ENCODE measurements at places on chromosomes 4 and X.

- no peak for DNase-seq
These were observed 14.1 kb downstream of the NOP14 start for GRCh38 chr4:2948895-2949781.

GRCh38 chr4:163385466-163385865 is 41.8 kb downstream of the NPY5R start:
- DNase-seq, result no peak

DNA sequence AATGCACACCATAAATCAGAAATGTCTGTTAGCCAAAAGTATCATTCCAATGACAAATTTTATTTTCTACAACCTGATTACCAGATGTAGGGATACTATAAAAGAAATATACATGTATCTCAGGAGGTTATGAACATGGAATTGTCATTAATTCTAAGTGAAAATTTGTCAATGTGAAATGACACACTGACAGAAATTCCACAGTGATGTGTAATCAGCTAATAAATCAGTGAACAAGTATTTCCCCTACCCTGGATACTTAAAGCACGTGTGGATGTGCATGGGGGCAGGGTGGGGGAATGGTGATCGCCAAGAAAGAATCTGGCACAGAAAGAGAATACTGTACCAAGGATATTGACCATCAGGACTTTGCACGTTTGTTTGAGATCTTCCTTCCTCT is 123.6 kb downstream of the SH3RF1 start:
- no peak for DNase-seq

DNA sequence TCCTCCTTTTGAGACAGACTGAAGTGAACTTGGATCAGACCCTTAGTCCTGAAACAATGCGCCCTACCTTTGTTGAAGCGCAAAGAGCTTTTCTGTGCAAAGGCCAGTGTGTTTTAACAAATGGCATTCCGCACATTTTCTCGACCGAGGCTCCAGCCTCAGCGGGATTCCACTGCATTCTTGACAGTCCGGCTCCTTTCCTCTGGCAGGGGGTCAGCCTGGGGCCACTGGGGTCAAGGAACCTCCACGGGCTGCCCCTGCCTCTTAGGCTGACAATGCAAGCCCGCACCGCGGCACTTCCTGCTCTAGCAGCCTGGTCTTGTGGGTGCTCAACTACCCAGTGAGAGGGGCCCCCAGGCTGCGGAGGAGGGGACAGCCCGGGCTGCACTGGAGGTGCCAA is 47.2 kb upstream of the TFDP3 start:
- no peak for DNase-seq

DNA sequence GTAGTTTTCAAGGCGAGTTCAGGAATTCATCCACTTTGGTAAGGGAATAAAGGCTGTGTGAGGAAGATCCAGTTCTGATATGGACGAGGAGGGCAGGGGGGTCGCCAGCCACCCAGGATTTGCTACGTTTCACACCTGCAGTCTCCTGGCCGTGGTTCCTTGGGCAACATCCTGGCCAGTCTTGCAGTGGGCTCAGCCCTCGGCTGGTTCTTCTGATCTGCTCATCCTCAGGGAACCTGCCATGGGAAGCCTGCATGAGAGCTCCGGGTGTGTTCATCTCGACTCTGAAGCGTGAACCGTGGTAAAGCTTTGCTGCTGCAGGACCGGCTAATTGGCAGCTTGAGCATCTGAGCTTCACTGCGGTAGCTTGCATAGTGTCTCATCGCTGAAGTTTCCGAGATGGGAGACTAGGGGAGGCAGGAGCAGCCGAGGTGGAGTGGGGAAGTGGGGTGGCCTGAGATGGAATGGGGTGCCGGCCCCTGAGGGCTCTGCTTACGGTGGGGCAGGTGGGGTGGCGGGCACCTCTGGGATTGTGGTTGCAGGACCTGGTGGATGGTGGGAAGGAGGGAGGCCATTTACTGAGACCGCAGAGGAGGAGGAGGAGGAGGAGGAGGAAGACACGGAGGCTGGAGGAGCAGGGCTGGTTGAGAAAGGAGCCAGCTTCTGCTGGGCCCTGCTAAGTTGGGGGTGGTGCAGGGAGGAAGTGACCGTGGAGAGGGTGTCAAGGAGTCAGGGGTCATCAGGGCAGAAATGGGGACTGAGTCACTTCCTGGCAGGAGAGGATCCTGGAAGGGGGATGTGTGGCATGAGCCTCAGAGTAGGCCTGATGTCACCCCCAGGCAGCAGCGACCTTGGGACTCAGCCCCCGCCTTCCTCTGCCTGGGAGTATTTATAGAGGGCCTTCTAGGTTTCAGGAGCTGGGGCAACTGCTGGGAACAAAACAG is 213.1 kb upstream of the PSAPL1 start:
- DNase-seq, result no peak

DNA sequence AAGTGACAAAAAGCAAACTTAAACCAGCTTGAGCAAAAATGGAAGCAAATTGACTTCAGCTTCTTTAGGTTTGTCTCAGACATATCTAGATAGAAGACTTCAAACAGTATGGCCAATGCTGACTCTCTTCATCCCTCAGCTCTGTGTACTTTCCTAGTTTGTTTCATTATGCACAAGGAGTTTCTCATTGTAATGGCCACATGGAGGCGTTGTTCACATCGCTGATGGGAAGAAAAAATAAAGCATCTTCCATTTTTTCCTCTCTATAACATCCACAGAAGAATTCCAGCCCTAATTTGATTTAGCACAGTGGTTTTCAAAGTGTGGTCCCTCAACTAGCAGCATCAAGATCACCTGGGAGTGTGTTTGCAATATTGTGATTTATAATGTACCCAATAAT is 397.5 kb upstream of the PRKX start:
- no peak for DNase-seq

GRCh38 chrX:107470971-107471370 is 21.5 kb downstream of the FRMPD3 start:
- DNase-seq, result no peak

- DNase-seq, result no peak
These were observed 33.9 kb downstream of the PAK3 start for GRCh38 chrX:111129921-111130320.

GRCh38 chr4:12375805-12376204 is 947.1 kb upstream of the HS3ST1 start:
- no peak for DNase-seq

DNA sequence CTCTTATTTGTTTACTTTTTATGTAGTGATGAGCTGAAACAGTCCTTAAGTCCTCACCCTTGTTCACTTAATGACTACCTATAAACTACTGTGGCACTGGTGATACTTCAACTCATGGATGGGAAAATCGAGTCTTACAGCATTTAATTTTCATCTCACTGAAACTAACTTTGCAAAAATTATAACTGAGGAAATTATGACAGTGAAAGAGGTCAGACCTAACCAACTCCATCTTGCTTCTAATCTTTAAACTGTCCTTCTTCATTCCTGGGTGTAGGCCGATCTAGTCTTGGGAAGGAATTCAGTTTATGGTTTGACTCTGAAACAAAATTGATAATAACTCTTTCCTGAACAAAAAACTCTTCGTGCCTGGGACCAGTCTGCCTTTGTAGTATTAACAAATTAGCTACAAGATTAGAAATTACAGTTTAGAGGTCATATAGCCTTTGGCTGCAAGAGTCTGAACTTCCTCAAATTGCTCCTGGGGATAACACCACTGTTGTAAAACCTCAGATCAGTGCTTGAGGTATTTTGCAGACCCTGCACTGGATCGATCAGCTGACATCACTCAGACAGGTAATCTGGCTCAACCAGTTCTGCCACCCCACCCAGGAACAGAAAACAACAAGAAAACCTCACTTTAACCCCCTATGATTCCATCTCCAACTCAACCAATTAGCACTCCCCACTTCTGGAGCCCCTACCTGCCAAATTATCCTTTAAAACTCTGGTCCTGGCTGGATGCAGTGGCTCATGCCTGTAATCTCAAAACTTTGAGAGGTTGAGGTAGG is 995.7 kb upstream of the PRKX start:
- no peak for DNase-seq

DNA sequence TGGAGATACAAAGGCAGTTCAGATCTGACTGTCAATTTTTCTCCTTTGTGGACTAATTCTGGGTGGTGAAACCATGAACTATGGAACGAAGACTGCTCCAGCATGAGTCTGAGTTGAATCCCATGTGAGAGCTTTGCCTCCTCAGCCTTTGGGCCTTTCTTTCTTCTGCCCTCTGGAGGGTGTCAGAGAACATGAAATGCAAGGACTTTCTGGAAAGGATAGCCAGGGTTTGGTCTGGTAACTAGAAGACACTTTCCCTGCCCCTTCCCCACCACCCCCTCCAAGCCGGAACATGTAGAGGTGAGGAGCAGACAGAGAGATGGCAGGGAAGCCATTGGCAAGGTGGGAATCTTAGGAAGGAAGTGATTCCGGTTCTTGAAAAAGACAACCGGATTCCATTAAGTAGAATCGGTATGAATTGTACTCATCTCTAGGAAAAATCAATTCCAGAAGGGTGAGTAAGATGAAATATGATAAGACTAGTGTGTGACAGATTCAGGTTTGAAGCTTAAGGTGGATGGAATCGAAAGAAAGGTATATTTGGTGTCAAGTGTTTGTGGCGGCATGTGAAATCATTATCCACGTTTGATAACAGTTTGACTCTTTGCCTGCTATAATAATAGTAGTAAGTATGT is 19.0 kb downstream of the FHL1 start:
- no peak for DNase-seq

GRCh38 chrX:37763400-37763799 is 16.5 kb upstream of the CYBB start:
- DNase-seq, result no peak

DNA sequence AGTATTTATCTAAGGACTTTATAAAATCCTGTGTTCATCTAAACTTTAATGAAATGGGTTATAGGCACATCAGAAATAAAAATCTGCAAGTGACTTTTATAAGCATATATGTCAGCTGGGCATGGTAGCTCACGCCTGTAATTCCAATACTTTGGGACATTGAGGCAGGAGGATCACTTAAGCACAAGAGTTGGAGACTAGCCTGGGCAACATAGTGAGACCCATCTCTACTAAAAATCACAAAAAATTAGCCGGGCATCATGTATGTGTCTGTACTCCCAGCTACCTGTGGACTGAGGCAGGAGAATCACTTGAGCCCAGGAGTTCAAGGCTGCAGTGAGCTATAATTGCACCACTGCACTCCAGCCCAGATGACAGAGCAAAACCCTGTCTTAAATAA is 20.9 kb downstream of the TBC1D9 start:
- DNase-seq, result no peak

- peak; percentile 16 for DNase-seq
These were observed 201.0 kb upstream of the ARSJ start for GRCh38 chr4:114180481-114180880.

- no peak for DNase-seq
These were observed 25.3 kb upstream of the NWD2 start for GRCh38 chr4:37219242-37219641.

- no peak for DNase-seq
These were observed 52.6 kb downstream of the OSTC start for GRCh38 chr4:108702960-108703359.

- peak; percentile 37 for DNase-seq
These were observed 32.9 kb upstream of the PGM2 start for GRCh38 chr4:37793562-37793961.

- DNase-seq, result no peak
These were observed 30.3 kb downstream of the NSDHL start for GRCh38 chrX:152861116-152861515.

DNA sequence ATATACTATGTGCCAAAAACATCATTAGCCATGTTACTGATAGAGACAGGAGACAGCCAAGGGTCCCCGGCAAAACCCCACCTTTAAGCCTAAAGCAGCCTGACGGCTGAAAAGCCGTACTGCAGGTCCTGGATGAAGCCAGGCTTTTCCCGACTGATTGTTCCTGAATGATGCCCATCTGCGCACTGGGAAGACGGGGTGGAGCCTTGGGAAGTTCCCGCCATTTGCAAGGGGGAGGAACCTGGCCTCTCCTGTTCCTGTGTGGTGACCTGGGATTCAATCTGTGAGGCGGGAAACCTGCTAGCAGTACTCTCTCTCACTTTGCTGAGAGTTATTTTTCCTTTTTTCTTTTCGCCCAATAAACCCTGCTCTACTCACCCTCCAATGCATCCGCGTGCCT is 15.1 kb upstream of the CAMK2D start:
- no peak for DNase-seq

- no peak for DNase-seq
These were observed 62.5 kb downstream of the SEC24D start for GRCh38 chr4:118773429-118773792.

- no peak for DNase-seq
These were observed 88.4 kb upstream of the PAQR3 start for GRCh38 chr4:79027656-79028055.

DNA sequence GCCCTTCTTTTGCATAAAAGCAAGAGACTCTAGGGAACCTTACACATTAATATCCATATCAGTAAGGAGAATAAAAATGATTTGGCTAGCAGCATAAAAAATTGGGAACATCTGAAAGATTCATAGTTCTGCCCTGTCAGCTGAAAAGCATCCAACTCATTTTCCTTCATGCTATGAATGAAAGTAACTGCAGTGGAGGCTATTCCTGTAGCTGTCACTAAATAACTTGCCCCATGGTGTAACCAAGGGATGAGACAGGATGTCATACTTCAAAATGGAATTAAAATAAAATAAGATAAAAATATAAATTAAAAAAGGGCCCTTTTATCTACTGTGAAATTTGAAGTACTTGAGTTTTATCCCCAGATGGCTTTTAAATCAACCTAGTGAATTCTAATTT is 878.8 kb downstream of the C4orf33 start:
- no peak for DNase-seq

DNA sequence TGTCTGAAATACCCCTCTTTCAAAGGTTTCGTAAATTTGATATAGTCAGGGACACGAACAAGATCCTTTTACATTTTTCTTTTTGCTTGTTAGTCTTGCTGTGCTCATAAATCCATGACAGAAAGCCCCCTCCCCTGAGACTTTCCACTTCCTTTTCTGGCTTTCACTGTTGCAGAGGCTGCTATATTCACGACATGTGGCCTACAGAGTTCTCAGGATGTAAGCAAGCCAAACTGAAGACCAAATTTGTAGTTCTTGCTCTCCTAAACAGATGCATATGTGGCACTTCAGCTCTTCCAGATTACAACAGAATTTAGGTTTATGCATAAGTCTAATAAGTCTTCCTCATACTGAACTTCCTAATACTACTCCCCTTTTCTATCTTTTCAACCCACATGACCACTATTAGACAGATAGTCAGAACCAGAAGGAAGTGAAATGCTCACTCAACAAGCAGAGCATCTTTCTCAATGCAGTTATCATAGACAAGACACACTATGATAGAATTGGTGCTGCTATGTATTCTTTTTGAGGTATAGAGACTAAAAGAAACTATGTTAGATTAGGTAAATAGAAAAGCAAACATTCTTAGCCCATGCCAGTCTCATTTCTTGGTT is 15.0 kb downstream of the BTK start:
- DNase-seq, result no peak

GRCh38 chr4:146477054-146477453 is 44.7 kb downstream of the SLC10A7 start:
- no peak for DNase-seq

DNA sequence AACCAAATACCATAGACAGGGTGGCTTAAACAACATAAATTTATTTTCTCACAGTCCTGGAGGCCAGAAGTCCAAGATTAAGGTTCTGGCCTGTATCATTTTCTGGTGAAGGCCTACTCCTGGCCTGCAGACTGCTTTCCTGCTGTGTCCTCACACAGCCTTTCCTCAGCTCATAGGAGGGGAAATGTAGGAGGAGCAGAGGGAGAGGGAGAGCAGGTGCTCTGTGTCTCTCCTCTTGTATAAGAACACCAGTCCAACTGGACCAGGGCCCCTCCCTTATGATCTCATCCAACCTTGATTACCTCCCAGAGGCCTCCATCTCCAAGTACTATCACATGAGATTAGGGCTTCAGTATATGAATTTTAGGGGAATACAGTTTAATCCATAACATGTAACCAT is 34.3 kb downstream of the RAPGEF2 start:
- no peak for DNase-seq

GRCh38 chrX:27565992-27566391 is 24.2 kb upstream of the DCAF8L2 start:
- no peak for DNase-seq
